Activated CD4-positive, alpha-beta T cell treated with anti-CD3 and anti-CD28 coated beads for 36 hours (primary cell): ENCODE measurements at places on chromosomes 1 and 21. TPM values are rescaled to one million over a fixed set of nuclear protein-coding genes. Genes with fewer than 3 reads are reported as not detected.

NHLH2 gene
- not detected for total RNA-seq

PLEKHO1 gene
- 13.2 TPM for total RNA-seq

FLVCR1 gene
- 13.9 TPM for total RNA-seq

MOB3C gene
- 8.5 TPM for total RNA-seq

CDCA8 gene
- total RNA-seq, result 61.2 TPM

TMPRSS2 gene
- total RNA-seq, result not detected

XKR8 gene
- total RNA-seq, result 4.2 TPM

TMEM240 gene
- total RNA-seq, result 0.46 TPM

SYDE2 gene
- 2.9 TPM for total RNA-seq

MYOG gene
- total RNA-seq, result not detected

ILF2 gene
- total RNA-seq, result 325 TPM

WNT3A gene
- total RNA-seq, result not detected

C1orf56 gene
- 1.3 TPM for total RNA-seq

CSF3R gene
- total RNA-seq, result 0.33 TPM

HES2 gene
- 0.05 TPM for total RNA-seq

PHACTR4 gene
- total RNA-seq, result 23.0 TPM
